AG08395 (cell line): ENCODE measurements at places on chromosomes 16 and 17.

GRCh38 chr17:67619555-67619954 is 98.2 kb upstream of the NOL11 start:
- DNase-seq = no peak

GRCh38 chr16:59067205-59067604 is 333.1 kb upstream of the GOT2 start:
- no peak for DNase-seq

DNA sequence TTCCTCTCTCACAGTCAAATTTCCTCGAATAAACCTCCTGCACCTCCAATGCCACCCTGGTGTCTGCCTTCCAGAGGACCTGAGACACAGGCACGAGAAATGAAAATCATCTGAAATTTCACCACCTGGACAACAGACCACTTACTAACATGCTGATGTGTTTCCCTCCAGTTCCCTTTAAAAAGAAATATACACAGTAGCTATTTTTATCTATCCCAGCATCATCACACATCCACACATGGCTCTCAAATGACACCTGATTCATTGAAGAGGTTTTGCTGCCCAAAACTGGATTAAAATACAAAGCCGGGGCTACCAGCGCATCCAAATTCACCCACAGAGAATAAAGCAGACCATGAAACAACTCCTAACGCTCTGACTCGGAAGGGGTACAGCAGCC is 13.9 kb downstream of the ELAC2 start:
- DNase-seq = no peak

- no peak for DNase-seq
These were observed 44.0 kb downstream of the TUBD1 start for GRCh38 chr17:59848778-59849177.

GRCh38 chr16:54072237-54072636 is 214.3 kb downstream of the IRX3 start:
- no peak for DNase-seq

DNA sequence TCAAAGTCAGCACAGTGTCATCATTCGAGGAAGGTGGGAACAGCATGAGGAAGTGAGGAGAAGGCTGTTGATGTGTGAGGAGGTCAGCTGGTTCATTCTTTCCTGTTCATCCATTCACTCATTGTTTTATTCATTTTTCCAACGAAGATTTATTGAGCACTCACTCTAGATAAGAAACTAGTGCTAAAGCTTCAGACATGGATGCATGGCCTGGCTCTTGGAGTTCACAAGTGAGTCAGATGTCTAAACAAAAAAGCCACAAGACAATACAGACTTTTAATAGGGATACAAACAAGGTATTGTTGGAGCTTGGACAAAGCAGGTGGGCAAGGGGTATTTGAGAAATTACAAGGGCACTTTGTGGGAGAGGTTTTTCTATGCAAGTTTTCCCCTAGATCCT is 31.3 kb upstream of the MPHOSPH6 start:
- DNase-seq = no peak
